ENCODE measurements at places on chromosomes 13 and 19.
A peak's percentile ranks its signal among the peaks of the same experiment; 100 is the strongest.

DNA sequence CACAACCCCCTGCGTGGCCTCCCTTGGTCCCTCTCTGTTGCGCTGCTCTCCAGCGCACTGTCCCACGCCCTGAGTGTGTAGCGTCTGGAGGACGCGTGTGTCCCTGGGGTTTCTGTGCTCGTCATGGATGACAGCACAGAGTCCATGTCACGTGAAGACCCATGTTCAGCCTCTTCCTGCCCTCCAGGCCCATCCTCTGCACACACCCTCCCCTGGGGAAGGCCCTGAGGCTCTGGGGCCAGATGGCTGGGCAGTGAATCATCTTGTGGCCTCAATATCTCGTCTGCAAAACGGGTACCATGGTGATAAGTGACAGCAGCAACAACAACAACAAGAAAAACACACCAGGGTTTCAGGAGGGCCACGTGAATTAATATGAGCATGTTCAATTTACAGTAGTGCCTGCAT is 71.5 kb upstream of the ARHGEF7 start:
- DNase-seq = no peak

GRCh38 chr19:48798937-48799336 is 11.9 kb downstream of the BCAT2 start:
- DNase-seq = no peak

DNA sequence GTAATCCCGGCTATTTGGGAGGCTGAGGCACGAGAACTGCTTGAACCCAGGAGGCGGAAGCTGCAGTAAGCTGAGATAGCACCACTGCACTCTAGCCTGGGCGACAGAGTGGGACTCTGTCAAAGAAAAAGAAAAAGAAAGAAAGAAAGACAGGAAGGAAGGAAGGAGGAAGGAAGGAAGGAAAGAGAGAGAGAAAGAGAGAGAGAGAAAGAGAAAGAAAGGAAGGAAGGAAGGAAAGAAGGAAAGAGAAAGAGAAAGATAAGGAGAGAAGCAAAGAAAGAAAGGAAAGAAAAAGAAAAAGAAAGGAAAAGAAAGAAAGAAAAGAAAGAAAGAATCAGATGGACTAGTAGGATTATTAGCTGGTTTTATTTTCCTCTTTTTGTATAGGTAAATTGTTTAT is 22.8 kb downstream of the ZNF541 start:
- DNase-seq = no peak

DNA sequence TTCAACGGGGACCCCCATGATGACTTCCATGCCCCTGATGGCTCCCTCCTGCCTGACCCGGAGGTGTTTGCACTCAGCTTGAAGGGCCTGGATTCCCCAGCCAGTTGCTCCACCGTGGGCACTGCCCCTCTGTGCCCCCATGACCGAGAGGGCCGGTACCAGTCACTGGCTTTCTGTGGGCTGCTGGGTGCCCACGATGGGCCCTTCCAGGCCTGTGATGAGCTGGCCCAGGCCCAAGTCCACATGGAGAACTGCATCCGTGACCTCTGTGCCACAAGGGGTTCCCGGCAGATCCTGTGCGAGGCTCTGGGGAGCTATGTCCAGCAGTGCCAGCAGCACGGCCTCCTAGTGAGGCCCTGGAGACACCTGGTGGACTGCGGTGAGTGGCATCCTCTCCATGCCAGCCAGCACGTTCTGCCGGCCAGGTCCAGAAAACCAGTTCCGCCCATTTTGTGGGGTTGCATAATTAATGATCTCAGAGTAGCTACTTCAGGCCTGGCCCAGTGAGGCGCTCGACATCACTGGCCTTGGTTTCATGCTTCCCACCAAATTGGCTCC is 34.9 kb upstream of the FXYD3 start:
- no peak for DNase-seq

DNA sequence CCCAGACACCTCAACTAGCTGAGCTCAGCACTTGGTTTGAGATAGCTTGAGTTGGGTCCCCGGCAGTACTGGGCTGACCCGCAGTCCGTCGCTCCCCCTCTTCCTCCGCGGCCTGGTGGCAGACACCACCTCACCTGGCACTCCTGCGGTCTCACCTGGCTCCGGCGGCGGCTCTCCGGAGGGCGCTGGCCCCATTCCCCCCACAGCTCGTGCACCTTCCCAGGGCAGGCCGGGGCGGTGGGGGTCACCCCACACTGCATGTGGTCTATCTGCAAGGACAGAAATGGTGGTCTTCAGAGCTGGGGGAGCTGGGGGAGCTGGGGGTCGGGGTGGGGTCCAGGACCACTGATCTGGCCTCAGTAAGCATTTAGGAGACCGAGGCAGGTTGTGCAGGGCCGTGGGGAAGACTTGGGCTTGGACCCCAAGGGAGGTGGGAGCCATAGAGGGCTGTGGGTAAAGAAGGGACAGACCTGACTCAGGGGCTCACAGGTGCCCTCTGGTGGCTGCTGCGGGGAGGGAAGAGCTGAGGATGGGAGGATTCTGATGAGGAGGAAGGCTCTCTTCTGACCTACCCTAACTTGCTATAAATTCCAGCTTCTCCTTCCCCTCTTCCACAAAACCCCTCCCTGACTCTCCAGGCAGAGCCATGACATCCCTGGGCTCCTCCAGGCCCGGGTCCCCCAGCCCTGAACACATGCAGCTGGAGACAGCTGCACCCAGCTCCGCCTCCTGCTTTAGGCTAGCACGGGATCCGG is 6.7 kb upstream of the PLIN4 start:
- peak; percentile 48 for DNase-seq

DNA sequence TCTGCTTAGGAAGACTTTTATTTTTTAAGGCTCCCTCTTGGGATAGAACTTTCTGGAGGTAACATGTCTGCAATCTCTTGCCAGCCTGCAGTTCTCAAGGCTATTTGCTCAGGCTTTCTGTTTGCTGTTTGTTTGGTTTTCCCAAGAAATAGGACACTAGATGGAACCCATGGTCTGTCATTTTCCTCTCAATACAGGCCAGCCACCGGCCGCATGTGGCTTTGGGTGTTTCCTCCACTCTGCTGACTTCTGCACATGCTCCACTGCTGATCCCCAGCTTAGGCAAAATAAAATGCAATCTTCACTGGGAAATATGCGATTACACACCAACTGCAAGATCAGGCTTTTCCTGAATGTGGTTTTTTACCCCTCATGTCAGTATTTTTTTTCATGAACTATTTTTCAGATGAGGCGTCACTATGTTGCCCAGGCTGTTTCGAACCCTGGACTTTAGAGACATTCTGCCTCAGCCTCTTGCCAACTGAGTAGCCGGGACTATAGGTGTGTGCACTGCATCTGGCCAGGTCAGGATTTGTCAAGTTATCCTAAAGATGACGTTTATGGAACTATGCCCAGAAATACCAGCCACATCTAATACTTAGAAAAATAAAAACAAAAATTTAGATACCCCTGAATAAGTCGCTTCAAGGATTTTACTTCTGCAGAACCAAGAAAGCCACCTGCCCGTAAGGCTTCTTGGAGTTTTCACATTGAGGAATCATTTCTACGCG is 94.3 kb upstream of the PABPC3 start:
- DNase-seq = no peak

GRCh38 chr19:48391100-48392005 is at the start of gene KDELR1:
TSS of gene KDELR1 (minus strand) at chr19:48391551. CDS start at chr19:48391358, 193 bp downstream.
- peak; percentile 43 for DNase-seq

DNA sequence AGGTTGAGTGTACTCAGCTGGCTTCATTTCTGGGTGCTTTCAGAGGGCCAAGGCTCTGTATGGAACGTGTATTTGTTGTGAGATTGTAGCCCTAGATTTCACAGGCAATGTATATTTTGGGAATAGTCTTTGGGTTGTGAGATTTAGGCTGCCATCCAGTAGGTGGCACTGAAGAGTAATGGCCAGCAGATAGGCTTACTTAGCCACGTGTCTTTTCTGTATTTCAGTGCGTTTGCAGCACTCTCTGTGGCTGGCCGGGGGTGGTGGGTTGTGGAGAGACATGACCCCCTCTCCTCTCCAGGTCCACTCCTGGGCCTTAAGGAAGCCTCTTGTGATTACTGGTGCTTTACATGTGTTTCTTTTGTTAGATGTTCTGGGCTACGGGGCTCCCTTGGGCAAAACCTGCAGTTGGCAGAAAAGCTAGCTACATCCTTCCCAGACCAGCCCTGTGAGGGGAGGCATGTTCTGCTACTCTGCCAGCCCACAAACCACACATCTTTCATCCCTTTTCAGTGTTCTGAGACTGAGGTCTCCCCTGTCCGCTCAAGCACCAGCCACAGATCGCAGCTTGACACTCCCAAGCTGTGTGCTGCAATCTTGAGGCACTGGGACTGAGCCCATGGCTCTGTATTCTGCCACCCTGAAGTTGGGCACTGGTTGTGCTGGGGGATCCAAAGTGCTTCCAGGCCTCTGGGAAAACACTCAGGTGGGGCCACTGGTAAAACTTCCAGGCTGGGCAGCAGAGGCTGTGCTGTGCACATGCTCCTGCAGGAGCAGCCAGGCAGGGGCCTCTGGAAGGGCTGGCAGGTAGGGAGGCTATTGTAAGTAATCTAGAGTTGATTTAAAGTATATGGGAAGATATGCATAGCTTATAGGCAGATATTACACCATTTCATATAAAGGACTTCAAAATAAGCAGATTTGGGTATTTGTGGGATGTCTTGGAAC is 1096.8 kb upstream of the PCDH20 start:
- no peak for DNase-seq

GRCh38 chr13:19581675-19582074 is 20.3 kb upstream of the TPTE2 start:
- no peak for DNase-seq

- DNase-seq = no peak
These were observed 4.2 kb downstream of the GATAD2A start for GRCh38 chr19:19409631-19410030.

GRCh38 chr13:99296398-99296797 is 10.8 kb downstream of the GPR183 start:
- no peak for DNase-seq

GRCh38 chr19:16067205-16067938 is 8.9 kb upstream of the TPM4 start:
- no peak for DNase-seq

GRCh38 chr13:40043764-40044163 is 388.3 kb downstream of the COG6 start:
- no peak for DNase-seq

DNA sequence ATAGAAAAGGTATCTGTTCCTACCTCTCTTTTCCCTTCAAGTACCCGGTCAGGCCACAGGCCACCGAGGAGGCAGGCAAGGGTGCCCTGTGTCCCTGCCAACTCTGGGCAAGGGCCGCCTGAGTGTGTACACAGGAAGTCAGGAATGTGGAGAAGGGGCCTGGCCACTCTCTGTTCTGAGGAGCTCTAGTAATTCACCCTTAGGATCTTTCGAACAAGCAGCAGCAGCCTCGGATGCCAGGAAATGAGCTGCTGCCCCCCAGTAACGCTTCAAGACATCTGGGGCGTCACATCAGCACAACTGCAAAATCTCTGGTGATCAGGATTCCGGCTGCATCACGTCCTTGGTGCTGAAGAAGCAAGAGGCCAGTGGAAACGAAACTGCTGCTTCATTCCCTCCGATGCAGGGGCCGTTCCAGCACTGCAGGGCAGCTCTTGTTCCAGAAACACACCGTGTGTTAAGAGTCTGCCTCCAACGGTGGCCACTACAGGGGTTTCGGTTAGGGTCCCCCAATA is 2.0 kb downstream of the RAB20 start:
- DNase-seq = no peak

GRCh38 chr13:89852570-89852969 is 1494.9 kb upstream of the MIR17HG start:
- no peak for DNase-seq

DNA sequence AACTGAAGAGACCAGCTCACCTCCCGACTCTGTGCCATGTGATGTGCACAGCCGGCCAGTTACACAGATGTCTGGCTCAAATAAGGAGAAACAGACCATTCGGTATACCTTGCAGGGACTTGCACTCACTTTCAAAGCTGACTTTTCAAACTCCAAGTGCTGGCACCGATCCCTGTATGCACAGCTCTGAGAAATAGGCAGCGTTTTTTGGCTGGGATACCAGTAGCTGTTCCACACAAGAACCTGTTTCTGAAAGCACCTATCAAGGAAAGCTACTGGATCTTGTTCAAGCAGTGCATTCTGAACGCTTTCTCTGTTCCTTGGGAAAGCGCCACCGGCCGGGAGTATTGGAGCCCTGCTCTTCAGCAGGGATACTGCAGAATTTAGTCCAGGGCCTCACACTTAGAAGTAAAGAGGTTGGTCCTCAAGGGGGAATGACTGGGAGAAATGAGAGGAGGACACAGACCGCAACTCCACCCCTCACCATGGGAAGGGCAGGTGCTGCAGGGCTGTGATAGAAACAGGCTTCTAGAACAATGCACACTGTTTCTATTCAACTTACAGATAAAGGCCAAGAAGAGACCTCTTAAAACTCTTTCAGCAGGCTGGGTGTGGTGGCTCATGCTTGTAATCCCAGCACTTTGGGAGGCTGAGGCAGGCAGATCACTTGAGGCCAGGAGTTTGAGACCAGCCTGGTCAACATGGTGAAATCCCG is 53.6 kb upstream of the PABPC3 start:
- no peak for DNase-seq
